ENCODE measurements at places on chromosomes 5 and 9. TPM values are rescaled to one million over a fixed set of nuclear protein-coding genes. Genes with fewer than 3 reads are reported as not detected.
A peak's percentile ranks its signal among the peaks of the same experiment; 100 is the strongest.

HTR1A gene
- total RNA-seq: not detected

DNA sequence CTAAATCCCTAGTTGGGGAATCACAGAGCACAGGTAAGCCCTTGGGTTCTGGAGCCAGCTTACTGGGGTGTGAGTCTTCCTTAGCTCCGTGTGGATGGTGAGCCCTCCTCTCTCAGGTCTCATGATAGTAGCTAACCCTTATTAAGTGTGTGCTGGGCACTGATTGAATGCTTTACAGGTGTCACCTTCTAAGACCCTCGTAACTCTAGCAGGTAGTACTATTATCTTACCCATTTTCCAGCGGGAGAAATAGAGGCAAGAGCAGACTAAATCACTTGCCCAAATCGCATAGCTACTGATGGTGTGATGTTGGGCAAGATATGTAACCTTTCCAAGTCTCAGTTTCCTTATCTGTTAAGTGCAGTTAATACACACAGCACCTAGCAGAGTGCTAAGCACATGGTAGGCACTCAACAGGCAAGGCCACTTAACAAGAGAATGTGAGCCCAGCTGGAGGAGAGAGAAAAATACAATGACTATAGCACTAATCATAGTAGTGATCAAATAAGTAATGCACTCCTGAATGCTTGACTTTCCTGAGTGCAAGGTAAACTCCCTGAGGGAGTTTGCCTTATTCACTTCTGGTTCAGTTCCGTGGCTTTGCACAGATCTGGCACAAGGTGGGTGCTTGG, at the start of gene DCANP1:
DCANP1 (minus strand) TSS at position 51 of the 632 bp plus-strand sequence. CDS start 240 bp downstream, outside the sequence.
- no peak for DNase-seq

DNA sequence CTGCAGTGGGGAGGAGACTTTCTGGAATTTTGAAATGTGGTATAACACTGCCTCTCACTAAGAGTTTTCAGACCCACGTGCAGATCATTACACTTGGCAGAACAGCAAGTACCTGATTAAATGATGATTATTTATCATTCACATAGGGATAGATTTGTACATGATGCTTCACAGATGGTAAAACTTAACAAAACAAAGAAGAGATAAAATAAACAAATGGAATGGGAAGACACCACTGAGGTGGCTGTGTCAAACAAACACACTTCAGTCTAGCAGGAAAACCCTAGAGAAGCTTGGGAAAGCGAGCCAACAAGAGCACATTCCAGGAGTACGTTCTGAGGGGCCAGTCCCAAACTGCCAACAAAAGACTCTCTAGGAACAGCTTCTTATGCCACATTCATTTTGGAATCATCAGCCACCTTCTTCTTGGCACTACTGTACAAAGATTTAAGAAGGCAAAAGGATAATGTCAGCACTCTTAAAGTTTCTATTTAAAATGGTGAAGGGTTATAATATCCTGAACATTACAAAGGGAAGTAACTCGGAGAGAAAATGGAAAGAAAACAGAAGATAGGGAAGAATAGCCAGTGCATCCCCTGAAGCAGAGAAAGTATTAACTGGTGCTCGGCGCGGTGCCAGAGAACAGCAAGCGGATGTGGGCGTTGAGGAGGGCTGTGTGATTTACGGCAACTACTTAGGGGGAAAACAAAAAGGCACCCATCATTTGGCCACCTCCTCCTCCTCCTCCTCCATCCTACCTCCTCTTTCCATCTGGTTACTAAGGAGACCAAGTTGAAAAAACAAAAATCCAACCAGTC, 1.6 kb downstream of the MED27 start:
- DNase-seq: peak; percentile 67

ADGRD2 gene
- total RNA-seq: not detected

- peak; percentile 32 for DNase-seq
These were observed 930 bp downstream of the PRLR start for GRCh38 chr5:35229076-35230037.

DNA sequence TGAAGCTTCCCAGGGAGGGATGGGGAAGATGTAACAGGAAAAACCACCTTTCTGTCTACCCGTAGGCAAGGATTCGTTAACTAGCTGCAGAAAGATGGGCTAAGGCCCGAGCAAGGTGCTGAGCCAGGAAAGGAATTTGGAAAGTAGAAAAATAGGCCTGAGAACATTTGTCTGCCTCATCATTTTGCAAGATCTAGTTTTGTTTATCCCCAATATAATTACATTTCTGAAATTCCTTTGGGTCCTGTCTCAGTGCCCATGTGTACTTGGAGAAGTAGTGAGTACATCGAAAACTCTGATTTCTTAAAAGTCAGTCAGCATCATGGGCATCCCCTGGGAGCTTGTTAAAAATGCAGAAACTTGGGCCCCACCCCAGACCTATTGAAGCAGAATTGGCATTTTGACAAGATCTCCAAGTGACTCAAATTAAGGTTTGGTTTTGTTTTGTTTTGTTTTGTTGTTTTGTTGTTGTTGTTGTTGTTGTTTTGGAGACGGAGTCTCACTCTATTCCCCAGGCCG, 52.1 kb upstream of the CEMIP2 start:
- DNase-seq: no peak

DNA sequence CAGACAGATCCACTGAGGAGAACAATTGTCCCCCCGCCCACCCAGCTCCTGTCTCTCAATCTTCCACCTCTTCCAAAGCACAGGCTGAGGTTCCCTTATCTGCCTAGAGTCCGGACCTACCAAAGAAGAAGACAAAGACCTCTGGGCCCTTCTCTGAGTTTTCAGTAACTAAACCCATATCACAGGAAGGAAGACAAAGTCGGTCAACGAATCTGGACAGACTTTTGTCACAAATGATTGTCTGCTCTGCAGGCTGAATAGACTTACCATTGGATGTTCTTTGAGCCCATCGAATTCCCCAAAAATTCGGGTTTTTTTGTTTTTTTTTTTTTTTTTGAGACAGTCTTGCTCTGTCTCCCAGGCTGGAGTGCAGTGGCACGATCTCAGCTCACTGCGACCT, 58.0 kb downstream of the C9orf50 start:
- DNase-seq: no peak

DNA sequence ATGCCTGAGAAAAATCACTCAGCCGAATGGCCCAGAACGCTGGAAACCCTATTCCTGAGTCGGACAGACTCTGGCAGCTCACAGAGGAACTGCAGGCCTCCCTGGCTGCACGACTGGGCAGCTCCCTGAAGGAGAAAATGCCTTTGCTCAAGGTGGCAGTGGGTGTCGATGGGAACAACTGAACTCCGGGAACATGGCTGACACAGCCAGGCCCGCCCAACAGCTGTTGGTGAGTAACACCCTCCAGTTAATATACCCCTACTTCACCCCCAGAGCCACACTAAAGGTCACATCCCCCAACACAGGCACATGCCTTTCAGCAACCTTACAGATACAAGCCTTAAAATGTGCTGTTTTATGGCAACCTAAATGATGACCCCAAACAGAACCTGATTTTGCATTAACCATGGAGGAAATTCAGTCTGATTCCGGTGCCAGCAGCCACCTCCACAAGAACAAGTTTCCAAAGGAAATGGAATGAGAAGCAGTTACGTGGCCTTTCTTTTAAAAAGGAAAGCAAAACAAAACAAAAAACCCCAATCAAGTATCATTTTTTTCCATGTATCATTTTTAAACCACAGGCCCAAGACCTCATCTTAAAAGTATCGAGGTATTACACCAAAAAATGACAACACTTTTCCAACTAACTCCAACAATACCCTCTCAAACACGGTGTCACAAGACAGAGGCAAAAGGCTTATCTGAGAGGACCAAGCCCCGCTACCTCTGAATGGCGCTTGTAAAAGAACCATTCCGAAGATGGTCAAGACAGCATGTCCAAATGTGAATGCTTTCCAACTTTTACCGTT, 3.1 kb downstream of the KLF9 start:
- DNase-seq: peak; percentile 69

SLC28A3 gene
- 1.3 TPM for total RNA-seq

SPATA31D4 gene
- total RNA-seq: not detected

DNA sequence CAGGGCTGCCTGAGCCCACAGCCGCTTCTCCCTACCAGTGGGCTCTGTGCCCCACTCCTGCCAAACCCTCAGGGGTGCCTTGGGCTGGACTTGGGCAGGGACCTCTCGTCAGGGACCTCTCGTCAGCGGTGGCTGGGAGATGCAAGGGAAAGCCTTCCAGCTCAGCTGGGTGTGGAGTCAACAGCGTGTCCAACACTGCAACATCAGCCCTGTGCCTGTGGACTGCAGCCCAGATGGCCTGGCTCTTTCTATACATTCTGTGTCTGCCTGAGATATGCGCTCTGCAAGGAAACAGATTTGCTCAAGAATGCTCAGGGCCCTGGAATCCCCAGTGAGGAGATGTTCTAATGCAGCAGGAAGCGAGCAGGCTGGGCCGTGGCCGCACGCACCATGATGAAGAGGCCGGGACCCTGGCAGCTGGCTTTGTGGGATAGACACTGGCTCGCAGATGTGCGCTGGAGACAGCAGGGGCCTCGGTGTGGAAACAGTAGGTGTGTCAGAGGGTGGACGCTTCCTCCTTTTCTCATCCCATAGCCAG, 85.0 kb upstream of the COL5A1 start:
- DNase-seq: no peak

DCANP1 gene
- not detected for total RNA-seq

- DNase-seq: no peak
These were observed 484.0 kb downstream of the ZNF608 start for GRCh38 chr5:124262470-124262869.

FAM219A gene
- total RNA-seq: 9.7 TPM

GRCh38 chr9:114774524-114774923, 31.3 kb downstream of the TNFSF15 start:
- no peak for DNase-seq
